ENCODE measurements at places on chromosomes 3 and 15.

DNA sequence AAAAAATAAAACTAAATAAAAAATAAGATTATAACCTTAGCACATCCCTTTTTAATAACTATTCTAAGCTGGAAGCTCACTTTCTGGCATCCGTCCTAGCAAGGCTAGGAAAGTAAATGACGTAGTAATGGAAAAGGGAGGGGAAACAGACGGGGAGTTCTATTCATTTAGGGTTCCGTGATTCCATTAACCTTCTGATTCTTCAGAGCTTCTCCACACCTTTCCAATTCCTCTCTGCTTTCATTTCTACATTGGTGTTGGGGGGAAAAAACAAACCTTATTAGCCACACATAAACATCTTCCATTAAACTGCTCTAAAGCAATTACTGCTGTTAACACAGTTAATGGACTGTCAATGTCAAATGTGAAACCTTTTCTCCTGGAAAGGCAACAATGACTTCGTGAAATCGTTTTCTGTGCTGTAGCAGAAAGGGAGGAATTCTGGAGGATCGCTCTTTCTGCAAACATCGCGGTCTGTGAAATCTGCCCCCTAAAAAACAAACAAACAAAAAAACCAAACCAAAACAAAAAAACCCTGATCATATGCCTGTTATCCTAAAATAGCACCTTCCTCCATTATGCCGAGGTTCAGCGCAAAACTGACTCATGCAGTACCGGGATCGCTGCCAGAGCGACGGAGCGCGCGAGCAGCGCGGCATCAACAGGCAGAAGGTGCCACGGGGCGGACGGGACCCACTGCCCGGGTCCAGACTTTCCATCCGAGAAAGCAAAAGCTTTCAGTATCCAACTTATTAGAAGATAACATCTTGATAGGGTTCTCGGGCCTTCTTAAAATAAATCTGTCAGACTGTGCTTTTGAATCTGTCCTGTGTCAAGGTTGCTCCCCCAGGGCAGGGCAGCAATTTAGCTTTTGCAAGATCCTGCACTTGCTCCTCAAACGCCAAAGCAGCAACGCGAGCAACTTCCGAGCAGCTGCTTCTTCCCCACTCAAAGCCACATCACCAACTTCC is 156.2 kb downstream of the FGF12 start:
- no peak for DNase-seq

DNA sequence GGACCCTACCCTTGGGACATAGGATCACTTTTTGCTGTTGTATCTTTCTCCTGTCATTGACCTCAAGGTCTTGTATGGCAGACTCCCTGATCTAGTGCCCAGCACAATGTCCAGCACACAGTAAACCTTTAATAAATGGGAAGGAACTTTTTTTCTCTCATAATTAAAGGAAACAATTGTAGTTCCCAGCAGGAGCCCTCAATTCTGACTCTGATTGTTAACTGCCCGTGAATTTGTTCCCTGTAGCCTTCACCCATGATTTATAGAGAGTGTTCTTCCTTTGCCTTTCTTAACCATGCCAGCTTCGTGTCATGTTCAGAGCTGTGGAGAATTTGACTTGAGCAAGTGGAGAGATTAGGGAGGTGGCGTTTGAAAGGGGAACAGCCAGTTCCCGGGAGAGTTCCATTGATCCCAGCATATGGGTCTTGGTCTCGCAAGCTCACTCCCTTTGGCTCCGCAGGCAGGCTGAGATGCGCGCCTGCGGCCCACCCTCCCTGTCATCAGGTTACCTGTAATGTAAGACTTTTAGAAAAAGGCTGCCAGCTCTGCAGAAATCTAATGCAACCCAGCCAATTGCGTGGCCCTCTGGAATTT is 182.6 kb downstream of the TP63 start:
- no peak for DNase-seq

GRCh38 chr3:128319107-128319506 is 147.6 kb downstream of the DNAJB8 start:
- no peak for DNase-seq

DNA sequence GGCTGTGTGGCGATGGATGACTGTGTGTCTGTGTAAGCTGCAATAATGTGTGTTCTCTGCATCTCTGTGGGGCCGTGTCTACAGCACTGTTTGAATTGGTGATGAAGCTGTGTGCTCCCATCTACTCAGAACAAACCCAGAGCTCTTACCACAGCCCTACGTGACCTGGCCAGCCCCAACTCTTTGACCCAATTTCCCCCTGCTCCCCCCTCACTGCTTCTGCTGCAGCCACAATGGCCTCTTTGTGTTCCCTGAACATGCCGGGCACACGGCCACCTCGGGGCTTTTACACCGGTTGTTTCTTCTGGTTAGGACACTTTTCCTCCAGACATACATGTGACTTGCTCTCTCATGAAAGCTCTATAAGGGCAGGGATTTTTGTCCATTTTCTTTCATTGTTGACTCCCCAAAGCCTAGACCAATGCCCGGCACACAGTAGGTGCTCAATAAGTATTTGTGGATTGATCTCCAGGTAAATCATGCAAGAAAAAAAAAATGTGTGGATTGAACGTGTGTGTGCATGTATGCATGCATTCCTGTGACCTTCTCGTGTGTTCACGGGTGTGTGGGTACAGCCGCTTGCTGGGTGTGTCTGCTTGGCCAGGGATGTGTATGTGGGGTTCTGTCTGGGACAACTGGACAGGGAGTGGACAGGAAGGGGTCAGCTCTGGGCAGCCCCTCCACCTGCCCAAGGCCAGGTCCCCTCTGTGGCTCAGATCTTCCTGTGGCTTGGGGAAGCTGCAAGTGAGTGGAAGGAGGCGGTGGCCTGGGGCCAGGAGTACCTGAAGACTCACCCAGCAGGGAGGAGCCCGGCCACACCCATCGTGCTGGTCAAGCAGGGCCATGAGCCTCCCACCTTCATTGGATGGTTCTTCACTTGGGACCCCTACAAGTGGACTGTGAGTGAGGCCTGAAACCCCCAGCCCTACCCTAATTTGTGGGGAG is 14.8 kb downstream of the VILL start:
- DNase-seq, result no peak

DNA sequence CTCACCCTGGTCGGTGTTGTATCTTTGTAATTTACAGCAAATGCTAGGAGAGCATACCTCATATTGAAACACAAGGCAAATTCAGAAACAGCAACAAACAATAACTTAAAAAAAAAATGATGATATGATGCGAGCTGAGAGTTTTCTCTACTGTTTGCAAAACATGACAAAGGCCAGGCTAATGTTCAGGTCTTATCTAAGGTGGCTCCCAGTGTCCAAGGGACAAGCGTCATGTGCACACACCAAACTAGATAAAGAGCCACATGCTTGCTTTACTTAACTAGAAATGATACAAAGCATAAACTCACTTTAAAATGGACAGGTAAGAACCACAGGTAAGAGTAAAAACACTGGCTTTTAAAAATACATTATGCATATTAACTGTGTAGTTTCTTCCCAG is 375.9 kb downstream of the FOXP1 start:
- DNase-seq, result no peak

DNA sequence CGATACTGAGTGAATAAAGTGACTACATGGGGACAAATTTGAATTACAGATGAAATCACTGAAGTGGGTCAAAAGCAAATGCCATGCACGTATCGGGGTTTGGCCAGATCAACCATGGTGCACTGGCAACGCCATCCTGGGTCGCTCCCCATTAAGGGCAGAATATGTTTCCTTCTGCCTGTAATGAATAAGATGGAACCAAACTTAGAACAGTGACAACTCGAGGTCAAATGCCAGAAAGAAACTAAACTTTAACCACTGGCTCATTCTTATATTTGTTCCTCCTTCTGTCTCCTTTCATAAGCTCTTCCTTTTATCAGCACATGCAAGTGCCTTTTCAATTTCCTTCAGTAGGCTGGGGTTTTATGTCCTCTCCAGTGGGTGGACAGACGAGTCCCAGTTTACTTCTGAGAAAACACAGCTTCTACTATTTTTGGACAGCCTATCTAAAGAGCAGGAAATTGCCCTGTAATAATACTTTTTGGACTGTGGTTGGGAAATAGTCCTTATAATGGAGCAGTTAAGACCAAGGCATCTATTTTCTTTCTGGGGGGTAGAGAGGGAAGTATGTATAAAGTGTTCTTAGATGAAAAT is 61.4 kb downstream of the WHAMM start:
- DNase-seq, result peak; percentile 13

DNA sequence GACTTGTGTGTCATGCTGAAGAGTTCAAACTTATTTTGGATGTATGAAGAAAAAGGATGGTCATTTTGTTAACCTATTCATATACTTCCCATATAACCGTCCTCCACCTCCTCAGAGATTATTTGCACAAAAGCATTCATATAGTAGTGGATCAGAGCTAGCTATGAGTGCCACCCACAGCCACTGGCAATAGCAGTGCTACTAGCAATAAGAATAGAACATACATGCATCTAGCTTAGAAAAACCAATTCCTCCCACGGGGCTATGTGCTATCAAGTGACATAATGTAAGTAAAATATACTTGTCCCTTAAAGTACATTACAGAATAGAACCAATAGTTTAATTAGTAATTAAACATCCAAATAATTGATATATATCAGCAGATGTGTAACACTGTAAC is 10.3 kb upstream of the ZBED2 start:
- DNase-seq, result no peak

DNA sequence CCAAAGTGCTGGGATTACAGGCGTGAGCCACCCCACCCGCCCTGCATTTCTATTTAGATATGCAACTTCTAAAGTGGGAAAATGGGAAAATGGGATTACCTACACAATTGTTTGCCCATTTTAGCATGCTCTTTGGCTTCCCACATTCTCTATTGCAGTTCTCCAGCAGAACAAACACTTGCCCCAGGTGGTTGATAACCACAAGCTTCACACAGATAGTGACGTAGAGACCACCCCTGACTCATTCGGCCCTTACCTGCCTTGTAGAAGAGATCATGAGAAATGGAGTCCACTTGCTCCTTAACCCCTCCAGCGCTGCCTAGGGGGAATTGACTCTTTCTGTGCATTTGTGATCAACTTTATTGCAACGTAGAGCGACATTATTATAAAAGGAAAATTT is 83.2 kb upstream of the RAP2B start:
- DNase-seq, result no peak

GRCh38 chr15:49187549-49188245 is 17.6 kb downstream of the GALK2 start:
- no peak for DNase-seq

- DNase-seq, result no peak
These were observed 24.6 kb downstream of the MNS1 start for GRCh38 chr15:56440214-56440770.

DNA sequence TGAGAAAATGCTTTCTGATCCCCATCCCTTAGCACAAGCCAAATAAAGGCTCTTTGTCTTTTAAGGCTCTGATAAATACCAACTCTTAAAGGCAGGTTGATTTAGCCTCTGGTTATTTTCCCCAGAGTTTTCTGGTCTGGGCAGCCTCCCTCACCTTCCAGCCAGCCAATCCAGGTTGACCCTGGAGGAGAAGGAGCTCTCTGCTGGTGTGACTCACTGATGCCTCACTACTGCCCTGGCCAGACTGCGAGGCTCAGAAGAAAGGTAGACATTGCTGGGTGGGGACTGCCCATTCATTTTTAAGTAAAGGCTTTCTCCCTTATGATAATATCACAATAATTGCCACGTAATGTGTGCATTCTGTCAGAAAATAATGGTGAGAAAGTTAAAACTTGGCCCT is 37.1 kb downstream of the SLCO3A1 start:
- DNase-seq, result no peak

DNA sequence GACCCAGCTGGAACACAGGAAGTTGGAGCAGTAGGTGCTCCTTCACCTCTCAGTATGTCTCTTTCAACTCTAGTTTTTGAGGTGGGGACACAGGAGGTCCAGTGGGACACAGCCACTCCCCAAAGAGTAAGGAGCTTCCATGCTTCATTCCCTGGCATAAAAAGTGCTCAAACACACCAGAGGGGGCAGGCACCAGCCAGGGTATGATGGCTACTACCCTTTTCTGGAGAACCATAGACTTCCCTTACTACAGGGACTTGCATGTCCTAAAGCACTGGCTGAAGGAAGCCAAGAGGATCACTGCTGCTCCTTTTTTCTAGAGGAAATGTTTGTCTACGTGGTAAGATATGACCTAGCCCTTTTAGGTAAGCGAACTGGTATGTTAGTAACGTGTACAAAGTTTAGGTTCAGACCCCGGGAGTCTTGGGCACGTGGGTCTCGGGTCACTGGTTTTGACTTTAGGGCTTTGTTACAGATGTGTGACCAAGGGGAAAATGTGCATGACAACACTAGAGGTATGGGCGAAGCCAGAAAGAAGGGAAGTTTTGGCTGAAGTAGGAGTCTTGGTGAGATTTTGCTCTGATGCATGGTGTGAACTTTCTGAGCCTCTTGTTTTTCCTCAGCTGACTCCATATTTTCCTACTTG is 11.9 kb downstream of the IL17RB start:
- no peak for DNase-seq

GRCh38 chr3:13072239-13072599 is 1.0 kb downstream of the IQSEC1 start:
- no peak for DNase-seq

DNA sequence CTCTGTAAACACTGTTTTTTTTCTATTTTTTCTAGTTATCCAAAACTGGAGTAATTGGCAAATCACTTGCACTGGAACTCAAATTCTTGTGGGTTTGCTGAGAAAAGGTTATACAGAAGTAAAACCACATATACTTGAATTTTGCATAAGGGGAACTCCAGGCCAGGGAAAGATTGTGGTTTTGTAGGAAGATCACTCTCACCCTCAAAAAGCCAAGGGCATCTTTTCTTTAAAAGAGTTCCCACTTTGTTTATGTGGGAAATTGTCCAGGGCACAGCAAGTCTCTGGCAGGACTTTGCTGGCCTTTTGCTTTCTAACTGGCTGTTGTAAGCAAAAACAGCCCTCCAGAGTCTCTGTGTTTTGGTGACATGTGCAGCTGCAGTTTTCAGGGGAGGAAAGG is 340.3 kb upstream of the RBMS3 start:
- DNase-seq, result no peak

- DNase-seq, result no peak
These were observed 17.2 kb downstream of the ALDH1A2 start for GRCh38 chr15:58048261-58048660.

DNA sequence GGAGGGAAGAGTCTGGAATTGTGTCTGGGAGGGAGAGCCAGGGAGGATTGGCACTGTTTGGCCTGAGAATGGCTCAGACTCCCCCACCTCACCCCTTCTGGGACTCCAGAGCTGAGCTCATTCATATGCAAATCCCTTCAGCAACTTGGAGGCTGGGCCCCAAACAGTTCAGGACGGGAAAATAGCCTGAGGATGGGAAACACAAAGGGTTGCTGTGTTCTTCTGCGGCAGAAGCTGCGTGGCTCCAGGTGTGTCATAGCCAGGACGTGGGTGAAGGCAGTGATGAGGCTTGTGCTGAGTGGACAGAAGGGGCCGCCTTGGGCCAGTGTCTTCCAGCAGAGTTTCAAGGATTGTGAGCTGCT is 16.6 kb downstream of the MASP1 start:
- DNase-seq, result no peak

DNA sequence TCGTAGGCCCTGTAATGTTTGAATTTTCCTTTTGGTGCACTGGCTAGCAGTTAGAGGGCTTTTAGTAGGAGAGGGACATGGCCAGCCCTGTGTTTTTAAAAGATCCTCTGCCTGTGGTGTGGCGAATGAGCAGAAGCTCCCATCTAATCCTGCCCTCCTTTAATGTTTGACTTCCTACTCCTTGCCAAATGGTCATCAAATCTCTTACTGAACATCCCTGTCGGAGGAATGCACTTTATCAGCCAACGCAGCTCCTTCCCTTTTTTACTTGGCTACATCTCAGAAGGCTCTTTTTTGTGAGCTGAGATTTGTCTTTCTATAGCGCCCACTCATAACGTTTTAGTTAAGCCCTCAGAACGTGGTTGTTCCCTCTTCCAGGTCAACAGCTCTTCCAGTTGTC is 44.8 kb downstream of the MAP2K5 start:
- no peak for DNase-seq

- no peak for DNase-seq
These were observed 369.2 kb upstream of the IL12A start for GRCh38 chr3:159619341-159619885.

Measured in activated CD8-positive, alpha-beta memory T cell treated with anti-CD3 and anti-CD28 coated beads for 24 hours (primary cell).